ENCODE measurements at places on chromosomes 2 and 18.

- no peak for DNase-seq
Measured at GRCh38 chr2:50958504-50958903, 73.4 kb downstream of the NRXN1 start.

- no peak for DNase-seq
Measured at GRCh38 chr18:48615566-48616401, 77.0 kb downstream of the CTIF start.

DNA sequence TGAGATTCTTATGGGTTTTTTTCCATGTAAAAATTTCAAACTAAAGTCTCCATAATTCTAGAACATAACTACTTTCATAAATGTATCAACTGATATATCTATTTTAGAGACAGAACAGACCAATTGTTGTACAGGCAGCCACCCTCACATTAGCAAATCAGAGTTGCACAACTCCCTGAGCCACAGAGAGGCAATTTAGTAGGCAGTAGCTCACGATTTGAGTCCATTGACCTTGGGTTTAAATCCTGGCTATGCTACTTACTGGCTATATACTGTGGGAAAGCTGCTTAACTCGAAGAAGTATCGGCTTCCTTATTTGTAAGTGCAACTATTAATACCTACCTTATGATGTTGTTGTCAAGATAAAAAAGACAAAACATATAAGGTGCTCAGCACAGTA lies 16.2 kb downstream of the MTIF2 start:
- no peak for DNase-seq

DNA sequence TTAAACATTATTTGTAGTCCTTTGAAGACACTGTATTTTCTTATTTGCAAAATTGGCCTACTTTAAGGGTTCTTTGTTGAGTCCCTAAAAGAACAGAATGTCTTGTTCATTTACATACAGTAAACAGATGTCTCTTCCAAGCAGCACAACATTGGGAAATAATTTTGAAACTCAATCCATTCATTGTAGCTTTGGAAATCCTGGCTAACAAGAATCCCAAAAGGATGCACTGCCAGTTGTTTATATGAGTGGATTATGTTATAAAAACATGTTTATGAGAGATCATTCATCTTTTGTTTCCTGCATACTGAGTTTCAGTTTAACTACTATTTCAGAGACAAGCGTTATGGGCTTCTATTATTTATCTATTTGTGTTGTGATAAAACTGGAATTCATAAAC lies 499.3 kb downstream of the PID1 start:
- DNase-seq: no peak

DNA sequence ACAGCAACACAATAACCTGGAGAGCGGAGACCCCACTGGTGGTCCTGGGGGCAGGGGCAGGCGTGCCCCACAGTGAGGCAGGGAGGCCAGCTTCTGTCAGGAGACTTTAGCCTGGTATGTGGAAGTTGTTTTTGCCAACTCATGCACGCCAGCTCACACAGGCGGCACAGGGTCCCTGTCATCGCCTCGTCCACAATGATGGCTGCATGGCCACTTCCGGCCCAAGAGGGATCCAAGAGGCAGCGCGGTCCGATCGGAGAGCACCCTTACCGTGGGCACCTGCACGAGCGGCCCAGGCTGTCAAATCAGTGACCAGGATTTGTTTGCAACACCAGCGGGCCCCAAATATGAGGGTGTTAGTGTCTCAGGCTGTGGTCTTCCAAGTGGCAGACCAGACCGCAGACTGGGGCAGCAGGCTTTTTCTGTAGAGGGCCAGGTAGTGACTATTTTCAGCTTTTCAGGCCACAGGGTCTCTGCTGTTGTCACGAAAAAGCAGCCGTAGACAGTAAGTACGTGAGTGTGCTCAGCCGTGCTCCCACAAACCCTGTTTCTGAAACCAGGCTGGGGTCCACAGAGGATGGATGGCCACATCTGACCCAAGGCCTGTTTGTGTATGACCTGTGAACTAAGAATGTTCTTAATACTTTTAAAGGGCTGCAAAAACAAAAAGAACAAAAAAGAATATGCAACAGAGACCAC lies 21.2 kb downstream of the SNED1 start:
- DNase-seq: no peak

- no peak for DNase-seq
Measured at GRCh38 chr2:239873656-239874635, 151.2 kb downstream of the NDUFA10 start.

GRCh38 chr2:232652505-232652851 lies 19.1 kb downstream of the EFHD1 start:
- no peak for DNase-seq

DNA sequence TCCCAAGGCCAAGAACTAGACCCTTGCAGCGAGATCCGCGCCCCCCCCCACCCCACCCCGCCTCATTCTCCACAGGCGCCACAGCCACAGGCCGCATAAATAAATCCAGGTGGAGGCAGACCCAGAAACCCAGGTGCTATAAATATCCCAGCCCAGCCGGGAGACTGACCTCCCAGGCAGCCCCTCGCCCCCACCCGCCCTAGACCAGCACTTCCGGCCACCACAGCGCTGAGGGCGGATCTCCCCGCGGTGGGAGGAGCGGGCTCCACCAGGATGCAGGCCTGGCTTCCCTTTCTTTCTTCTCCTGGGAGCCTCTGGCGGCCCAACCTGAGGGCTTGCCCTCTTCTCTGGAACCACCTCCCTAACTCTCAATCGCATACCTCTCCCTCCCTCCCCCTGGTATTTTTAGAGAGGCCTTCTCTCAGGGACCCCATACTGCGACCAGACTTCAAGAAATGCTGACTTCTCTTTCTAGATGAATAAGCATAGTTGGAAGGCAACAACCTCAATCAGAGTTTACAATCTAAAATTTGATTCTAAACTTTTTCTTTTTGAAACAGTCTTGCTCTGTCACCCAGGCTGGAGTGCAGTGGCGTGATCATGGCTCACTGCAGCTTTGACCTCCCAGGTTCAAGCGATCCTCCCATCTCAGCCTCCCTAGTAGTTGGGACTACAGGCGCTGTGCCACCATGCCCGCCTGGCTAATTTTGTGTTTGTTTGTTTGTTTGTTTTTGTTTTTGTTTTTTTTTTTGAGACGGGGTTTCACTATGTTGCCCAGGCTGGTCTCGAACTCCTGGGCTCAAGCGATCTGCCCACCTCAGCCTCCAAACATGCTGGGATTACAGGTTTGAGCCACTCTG lies 55.0 kb downstream of the PKDCC start:
- DNase-seq: no peak
